ENCODE measurements at places on chromosomes 5 and 9. TPM values are rescaled to one million over a fixed set of nuclear protein-coding genes. Genes with fewer than 3 reads are reported as not detected.

- no peak for DNase-seq
Measured at GRCh38 chr5:9212605-9213004, 333.3 kb downstream of the SEMA5A start.

DNA sequence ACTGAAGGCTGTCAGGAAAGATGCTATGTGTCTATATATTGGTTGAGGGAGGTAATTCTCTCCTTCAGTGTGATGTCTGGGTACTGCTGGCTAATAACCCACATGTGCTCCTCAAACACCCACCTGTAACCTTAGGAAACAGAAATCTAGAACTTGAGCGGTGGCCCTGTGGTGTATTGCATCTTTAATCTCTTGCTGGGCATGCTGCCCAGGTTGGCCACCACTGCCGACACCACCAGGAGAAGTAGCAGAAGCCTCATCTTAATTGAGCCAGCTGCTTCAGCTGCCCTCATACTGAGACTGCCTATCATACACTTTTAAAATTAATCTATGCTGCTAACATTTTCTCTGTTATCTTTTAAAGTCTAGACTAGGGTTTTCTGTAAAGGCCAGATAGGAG lies 103.5 kb upstream of the C5orf63 start:
- no peak for DNase-seq

PALM2AKAP2 gene
- 22.3 TPM for total RNA-seq

- DNase-seq = no peak
Measured at GRCh38 chr5:36720688-36721087, 114.3 kb downstream of the SLC1A3 start.

DIPK1B gene
- total RNA-seq = 7.0 TPM

ST6GALNAC4 gene
- 8.9 TPM for total RNA-seq

DNA sequence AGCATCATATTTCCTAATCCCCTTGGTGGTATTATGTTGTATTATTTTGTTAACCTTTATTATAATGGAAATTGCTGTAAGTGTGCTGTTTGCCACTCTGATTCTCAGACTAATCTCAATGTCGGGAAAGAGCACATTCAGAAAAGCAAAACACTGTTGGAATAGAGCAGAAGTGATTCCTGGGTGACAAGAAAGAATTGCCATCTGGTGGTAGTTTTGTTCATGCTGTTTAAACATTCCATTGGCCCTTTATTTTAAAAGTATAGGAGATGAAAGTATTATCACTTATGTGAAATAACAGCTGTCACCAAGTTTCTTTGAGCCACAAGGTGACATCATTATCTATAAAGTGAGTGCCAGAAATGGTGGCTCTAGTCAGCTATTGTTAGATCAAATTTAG lies 301.3 kb upstream of the SGCD start:
- no peak for DNase-seq

DNA sequence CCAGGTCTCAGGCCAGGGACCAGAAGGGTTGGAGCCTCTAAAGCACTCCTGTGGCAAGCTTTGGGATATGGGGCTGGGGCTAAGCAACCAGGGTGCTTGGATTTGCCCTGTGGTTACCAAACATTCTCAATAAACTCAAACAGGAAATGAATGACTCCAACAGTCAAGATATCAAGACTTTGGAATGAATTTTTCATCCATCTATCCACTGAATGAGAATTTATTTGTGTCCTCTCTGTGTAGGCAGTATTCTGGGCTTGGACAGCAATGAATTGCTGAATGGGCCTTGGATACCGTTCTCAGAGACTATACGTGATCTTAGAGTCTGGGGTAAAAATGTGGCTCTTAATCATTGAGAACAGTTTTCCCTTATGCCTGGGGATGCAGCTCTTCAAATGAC lies 212.5 kb downstream of the DAB2IP start:
- DNase-seq = no peak

CCDC180 gene
- 16.1 TPM for total RNA-seq

PCDHA12 gene
- 0.20 TPM for total RNA-seq

- DNase-seq = no peak
Measured at GRCh38 chr5:132268769-132269551, 11.5 kb downstream of the PDLIM4 start.

- DNase-seq = no peak
Measured at GRCh38 chr5:93164690-93165089, 416.3 kb downstream of the NR2F1-AS1 start.

DNA sequence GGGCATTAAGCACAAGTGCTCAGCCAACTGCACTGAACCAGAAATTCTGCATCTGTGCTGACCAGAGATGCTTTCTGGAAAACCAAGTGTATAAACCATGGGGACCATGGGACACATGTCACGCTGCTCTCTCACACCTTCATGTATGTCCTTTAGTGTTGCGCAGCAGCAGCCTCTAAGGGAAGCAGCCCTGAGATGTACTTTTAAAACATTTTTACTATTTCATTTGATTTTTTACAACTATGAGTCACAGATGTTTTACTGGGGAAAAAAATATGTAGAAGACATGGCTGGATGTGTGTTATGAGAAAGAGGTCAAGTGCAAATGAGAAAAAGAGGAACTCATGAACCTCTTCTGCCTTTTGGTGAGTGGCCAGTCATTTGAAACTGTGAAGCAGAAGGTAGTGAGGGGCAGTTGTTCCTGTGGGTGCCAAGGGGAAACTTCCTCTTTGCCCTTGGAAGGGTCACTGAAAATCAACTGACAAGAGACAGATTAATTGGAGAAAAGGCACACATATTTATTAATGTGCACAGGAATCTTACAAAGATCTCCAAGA lies 31.4 kb upstream of the SYK start:
- DNase-seq = no peak

- DNase-seq = no peak
Measured at GRCh38 chr5:159901308-159901707, 15.0 kb upstream of the ADRA1B start.

NDUFB6 gene
- total RNA-seq = 29.7 TPM

- no peak for DNase-seq
Measured at GRCh38 chr9:95551406-95551805, 34.6 kb upstream of the PTCH1 start.

DNA sequence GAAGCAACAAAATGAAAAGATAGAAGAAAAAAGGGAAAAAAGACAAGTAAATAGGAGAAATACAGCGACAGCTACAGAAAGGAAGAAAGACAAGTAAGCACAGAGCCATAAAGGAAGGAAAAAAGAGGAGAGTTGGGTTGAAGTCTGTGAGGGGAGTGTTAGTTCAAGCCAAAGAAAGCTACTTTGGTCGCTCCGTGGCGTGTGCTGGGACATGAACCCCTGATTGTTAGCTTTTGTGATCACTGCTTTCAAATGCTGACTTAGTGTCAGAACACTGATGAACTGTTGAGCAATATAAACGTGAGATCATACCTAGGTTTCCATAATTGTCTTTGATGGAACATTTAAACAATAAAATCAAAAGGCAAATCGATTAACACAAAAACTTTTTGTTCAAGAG lies 370.1 kb downstream of the TMEM161B start:
- DNase-seq = no peak

DNA sequence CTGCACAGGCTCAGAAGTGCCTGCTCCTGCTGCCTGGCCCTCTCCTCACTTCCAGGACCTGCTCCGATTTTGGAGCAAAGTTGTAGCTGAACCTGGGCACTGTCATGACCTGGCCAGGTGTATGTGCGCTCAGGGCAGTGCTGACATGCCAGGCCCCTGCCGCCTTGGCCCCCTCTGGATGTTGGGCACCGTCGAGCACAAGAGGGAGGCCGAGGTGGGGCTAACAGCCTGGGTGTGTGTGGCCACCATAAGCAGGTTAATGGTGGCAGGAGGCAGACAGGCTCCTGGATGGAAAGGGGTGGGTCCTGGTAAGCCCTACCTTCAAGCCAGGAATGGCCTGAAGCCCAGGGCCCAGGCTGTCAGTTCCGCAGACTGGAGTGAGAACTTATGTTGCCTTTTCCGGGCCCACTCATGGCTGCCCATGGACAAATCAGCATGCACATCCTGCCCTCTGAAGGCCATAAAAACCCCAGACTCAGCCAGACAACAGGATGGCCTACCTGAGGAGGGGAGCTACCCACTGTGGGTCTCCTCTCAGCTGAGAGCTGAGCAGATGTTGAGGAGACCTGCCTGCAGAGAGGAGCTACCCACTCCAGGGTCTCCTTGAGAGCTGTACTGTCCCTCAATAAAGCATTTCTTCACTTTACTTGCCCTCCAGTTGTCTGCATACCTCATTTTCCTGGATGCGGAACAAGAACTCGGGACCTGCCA lies 66.2 kb downstream of the NACC2 start:
- no peak for DNase-seq

GRCh38 chr9:110206389-110206788 lies 1.6 kb downstream of the C9orf152 start:
- no peak for DNase-seq

DNA sequence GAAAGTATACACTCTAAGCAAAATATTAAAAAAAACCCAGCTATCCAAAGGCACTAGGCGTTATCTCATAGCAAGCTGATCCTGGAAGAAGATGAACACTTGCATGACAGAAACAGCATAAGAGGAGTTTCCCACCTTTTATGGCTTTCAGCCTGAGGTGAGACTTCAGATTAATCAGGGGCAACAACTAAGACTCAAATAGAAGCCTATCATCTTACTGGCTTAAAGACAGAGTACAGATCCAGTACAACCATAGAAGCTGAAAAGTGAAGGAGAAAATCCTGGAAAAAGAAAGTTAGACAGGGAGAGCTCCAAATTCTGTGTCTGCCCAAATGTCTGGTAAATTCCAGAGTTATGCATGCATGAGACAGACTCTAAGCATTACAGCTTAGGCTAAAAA lies 360.8 kb upstream of the KCNN2 start:
- DNase-seq = no peak
